NCI-H510A (cell line): ENCODE measurements at places on chromosomes 12 and 14.

- no peak for DNase-seq
Observed at GRCh38 chr12:53096759-53097158, 708 bp upstream of the IGFBP6 start.

DNA sequence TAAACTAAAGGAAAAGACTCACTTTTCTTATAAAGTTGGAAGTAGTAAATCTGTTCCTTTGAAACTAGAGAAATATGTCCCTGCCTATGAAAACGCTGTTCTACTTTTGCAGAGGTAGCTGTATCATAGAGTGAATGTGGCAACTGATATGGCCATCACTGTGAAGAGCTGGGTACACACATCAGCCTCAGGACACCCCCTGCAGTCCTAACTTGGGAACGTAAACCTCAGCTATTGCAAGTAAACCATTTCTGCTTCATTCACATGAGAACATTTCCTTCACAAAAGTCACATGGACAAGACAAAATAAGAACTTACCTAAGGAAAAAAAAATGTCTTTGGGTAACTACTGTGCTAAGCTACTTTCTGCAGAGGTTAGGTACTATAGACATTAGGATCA is 233.3 kb upstream of the PPFIA2 start:
- no peak for DNase-seq

DNA sequence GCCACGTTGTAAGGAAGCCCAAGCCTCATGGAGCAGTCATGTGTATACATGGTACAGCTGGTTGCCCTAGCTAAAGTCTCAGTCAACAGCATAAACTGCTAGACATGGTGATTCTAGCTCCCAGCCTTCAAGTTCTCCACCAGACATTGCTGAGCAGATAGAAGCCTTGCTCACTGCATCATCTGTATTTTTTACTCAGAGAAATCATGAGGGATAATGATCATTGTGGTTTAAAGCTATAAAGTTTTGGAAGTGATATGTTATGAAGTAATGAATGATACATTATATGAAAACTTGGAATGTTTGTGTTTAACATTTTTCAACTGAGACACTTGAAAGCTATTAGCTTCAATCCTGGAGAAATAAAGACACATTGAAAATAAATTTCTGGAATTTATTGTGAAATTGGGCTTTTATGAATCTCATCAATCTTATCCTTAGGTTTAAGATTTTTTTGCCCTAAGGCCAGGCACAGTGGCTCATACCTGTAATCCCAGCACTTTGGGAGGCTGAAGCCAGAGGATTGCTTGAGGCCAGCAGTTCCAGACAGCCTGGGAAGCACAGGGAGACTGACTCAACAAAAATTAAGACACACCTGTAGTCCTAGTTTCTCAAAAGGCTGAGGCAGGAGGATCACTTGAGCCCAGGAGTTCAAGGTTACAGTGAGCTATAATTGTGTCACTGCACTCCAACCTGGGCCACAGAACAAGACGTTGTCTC is 5.6 kb upstream of the NFATC4 start:
- DNase-seq = no peak

GRCh38 chr12:1457901-1458300 is 136.5 kb downstream of the FBXL14 start:
- DNase-seq = no peak

- DNase-seq = no peak
Observed at GRCh38 chr12:85550924-85551323, 270.9 kb downstream of the ALX1 start.

GRCh38 chr14:71319666-71320065 is 412.4 kb downstream of the PCNX1 start:
- DNase-seq = peak; percentile 13

DNA sequence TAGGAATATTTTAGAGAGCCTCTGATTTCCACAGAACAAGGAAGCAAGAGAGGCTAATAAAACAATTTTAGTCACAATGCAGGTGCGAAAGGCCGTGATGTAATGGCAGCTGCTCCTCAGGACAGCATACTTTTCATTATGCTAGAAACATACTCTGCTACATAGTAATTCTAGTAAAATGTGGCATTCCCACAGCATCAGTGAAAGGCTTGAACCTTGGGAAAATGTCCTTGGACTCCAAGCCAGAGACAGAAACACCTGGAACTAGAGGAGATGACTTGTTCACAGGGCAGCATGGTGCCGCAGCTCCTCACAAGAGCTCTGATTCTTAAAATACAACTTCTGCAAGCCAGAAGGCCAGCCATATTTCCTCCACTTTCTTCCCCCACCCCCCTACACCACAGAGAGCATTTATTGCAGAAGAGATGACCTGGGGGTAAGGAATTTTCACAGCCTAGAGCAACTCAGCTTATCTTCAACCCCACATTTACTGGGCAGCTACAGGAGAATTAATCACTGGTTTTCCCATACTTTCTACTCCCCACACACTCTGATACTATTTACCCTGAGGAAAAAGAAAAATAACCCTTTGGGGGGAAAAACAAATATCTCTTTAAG is 15.8 kb downstream of the ABCC9 start:
- no peak for DNase-seq

GRCh38 chr12:6376079-6376869 is 911 bp upstream of the SCNN1A start:
- DNase-seq = no peak

GRCh38 chr12:49675137-49675536 is 32.1 kb downstream of the FMNL3 start:
- no peak for DNase-seq

GRCh38 chr12:82593143-82593542 is 93.6 kb upstream of the TMTC2 start:
- no peak for DNase-seq

DNA sequence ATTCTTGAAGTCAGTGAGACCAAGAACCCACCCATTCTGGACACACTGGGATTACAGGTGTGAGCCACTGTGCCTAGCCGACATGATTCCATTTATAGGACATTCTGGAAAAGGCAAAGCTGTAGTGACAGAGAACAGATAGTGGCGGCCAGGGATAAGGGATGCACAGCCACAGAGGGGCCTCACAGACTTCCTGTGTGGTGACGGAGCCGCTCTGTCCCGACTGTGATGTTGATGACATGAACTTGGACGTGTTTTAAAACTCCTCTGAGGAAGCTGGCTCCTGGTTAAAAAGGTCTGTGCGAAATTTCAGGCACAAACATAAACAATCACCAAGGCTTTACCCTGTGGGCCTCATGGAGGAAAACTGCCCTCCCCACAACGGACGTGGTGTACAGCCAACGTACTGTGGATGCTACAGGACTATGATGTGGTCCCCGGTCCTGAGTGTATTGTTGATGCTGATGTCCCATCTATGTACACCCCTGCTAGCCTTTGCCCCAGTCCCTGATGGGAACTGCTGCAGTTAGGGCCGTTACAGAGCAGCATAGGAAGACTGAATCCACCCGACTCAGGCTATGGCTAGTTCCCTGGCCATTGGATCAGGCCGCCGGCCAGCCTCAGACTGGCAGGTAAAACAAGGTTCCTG is 15.9 kb downstream of the ZNF605 start:
- no peak for DNase-seq

- DNase-seq = no peak
Observed at GRCh38 chr12:40225337-40225983, 663 bp downstream of the LRRK2 start.
